CD4-positive, alpha-beta T cell treated with Interleukin-1 beta for 1 hour (primary cell): ENCODE measurements at places on chromosomes 7 and 10.

DNA sequence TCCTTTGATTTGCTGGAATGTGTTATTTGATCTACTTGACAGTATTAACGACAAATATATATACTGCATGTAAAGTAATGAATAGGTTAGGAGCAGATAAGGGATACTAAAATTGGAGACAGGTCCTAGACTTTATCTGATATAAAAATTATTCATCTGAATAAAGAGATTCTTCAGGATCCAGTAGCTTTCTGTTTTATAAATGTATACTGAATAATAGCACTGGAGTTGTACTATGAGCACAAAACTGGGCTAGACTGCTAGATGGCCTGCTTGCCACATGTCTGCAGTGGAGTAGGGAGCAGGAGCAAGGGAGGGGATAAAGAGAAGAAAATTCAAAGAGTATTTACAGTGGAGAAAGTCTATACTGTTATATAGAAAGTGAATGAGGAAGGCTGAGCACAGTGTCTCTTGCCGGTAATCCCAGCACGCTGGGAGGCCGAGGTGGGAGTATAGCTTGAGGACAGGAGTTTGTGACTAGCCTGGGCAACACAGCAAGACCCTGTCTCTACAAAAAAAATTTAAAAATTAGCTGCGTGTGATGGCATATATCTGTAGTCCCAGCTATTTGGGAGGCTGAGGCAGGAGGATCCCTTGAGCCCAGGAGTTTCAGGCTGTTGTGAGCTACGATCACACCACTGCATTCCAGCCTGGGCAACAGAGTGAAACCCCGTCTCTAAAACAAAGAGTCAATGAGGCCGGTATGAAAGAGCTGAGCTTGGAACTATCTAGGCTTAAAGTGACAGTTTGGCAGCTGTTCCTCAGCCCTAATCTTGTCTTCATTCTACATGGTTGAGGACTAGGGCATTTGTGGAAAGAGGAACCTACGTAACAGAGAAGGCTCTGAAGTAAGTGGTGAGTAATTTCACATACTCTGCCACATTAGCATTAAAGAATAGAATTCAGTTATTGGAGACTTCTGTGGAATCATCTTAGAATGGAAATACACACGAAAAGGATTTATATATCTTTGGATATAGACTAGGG, 41.8 kb downstream of the CD36 start:
- no peak for DNase-seq

DNA sequence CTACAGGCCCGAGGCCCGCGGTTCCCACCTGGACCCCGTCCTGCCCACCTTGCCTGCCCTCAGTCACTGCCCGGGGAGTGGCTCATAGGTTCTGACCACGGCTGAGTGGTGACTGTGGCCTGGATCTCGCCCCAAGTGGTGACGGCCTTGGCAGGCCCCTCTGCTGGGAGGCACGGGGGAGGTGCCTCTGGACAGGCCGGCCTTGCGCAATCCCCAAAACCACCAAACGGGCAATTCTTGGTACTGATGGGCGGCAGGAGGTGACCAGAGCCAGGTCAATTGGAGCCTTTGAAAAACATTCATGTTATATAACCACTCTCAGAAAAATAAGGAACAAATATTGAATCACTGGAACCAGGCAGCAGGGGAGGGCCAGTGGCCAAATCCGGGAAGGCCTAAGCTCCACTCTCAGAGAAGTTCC, 83.4 kb downstream of the PRKAG2 start:
- peak; percentile 71 for DNase-seq

DNA sequence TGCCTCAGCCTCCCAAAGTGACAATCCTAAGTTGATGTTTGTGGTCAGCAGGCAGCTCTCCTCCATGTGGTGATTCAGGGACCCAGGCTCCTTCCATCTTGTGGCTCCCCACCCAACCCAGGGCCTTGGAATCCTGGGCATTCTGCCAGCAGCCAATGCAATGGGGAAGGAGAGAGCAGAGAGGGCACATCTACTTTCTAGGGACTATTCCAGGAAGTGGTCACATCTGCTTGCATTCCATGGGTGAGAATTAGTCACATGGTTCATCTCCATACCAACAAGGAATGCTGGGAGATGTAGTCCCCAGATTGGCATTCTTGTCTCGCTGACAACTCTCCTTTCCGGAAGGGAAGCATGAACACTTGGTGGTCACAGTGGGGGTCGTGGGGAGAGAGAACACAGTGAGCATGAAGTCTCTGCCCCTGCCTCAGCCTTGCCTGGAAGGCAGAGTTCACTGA, 9.9 kb upstream of the SRRM3 start:
- DNase-seq: no peak

GRCh38 chr7:77532247-77532646, 4.8 kb upstream of the PTPN12 start:
- no peak for DNase-seq
